ENCODE measurements at places on chromosomes 3 and 15. TPM values are rescaled to one million over a fixed set of nuclear protein-coding genes. Genes with fewer than 3 reads are reported as not detected.

The SEC61A1 gene
- 95.7 TPM for total RNA-seq

The GPR156 gene
- 0.69 TPM for total RNA-seq

The FSIP1 gene
- total RNA-seq = 0.89 TPM

The HCLS1 gene
- total RNA-seq = 9.1 TPM

The MRPL3 gene
- 68.4 TPM for total RNA-seq

The TTLL13 gene
- total RNA-seq = not detected

The DISP2 gene
- total RNA-seq = 0.79 TPM

The STRIT1 gene
- total RNA-seq = 2.5 TPM

The TLR9 gene
- not detected for total RNA-seq

The WDR49 gene
- 0.49 TPM for total RNA-seq

The TMEM212 gene
- not detected for total RNA-seq

The CCR9 gene
- not detected for total RNA-seq

The ITIH1 gene
- 1.3 TPM for total RNA-seq

The ELL3 gene
- total RNA-seq = 14.2 TPM

The UBP1 gene
- total RNA-seq = 58.2 TPM

The CFAP100 gene
- total RNA-seq = not detected

The ATP13A5 gene
- 3.7 TPM for total RNA-seq

The B3GNT5 gene
- 23.4 TPM for total RNA-seq

Measured in skin of body (tissue), 3 donors.